ENCODE measurements at places on chromosomes 11 and 22. TPM values are rescaled to one million over a fixed set of nuclear protein-coding genes. Genes with fewer than 3 reads are reported as not detected.

Gene CCDC116
- total RNA-seq: 0.97 TPM

Gene SLC5A1
- not detected for total RNA-seq

Gene DEFB108B
- not detected for total RNA-seq

Gene RAPSN
- 0.48 TPM for total RNA-seq

Gene KCNJ1
- total RNA-seq: not detected
